ENCODE measurements at places on chromosomes 6 and 20. TPM values are rescaled to one million over a fixed set of nuclear protein-coding genes. Genes with fewer than 3 reads are reported as not detected.

IL17F gene
- total RNA-seq: not detected

KCNK5 gene
- 3.7 TPM for total RNA-seq

MARCKS gene
- total RNA-seq: 67.1 TPM

STMND1 gene
- total RNA-seq: not detected

PRSS35 gene
- not detected for total RNA-seq

PGC gene
- not detected for total RNA-seq

TMEM239 gene
- not detected for total RNA-seq

ME1 gene
- 16.9 TPM for total RNA-seq

SLC26A8 gene
- not detected for total RNA-seq

RSPO3 gene
- total RNA-seq: 1.6 TPM

TBP gene
- total RNA-seq: 20.4 TPM

FAM83B gene
- total RNA-seq: not detected

JPH2 gene
- 52.0 TPM for total RNA-seq

RPS21 gene
- 2,383 TPM for total RNA-seq

BHLHE23 gene
- total RNA-seq: not detected

TAPBP gene
- 29.8 TPM for total RNA-seq

LST1 gene
- total RNA-seq: 12.8 TPM

CD109 gene
- 23.2 TPM for total RNA-seq

SMLR1 gene
- total RNA-seq: not detected

PSMB9 gene
- total RNA-seq: 15.0 TPM

BTNL2 gene
- not detected for total RNA-seq

ROS1 gene
- total RNA-seq: not detected

HLA-DQA1 gene
- 6.6 TPM for total RNA-seq

OR12D3 gene
- total RNA-seq: not detected

TCP11 gene
- total RNA-seq: not detected

CYP39A1 gene
- total RNA-seq: 1.8 TPM

GATA5 gene
- total RNA-seq: 0.36 TPM

CHMP4B gene
- total RNA-seq: 115 TPM

TCF15 gene
- 0.66 TPM for total RNA-seq

CEP85L gene
- 14.3 TPM for total RNA-seq

GPX5 gene
- total RNA-seq: not detected

BNIP5 gene
- not detected for total RNA-seq

PDSS2 gene
- total RNA-seq: 9.5 TPM

SULF2 gene
- total RNA-seq: 28.2 TPM

RAD21L1 gene
- not detected for total RNA-seq

PRRT1 gene
- 6.1 TPM for total RNA-seq

AGPAT4 gene
- total RNA-seq: 16.6 TPM

FGD2 gene
- total RNA-seq: 23.8 TPM

OTOR gene
- not detected for total RNA-seq

ADGB gene
- total RNA-seq: not detected

CD93 gene
- total RNA-seq: 14.2 TPM

PDYN gene
- not detected for total RNA-seq

OGFR gene
- total RNA-seq: 44.7 TPM

COL11A2 gene
- not detected for total RNA-seq

PLN gene
- 294 TPM for total RNA-seq

AKAP12 gene
- 176 TPM for total RNA-seq
